ENCODE measurements at places on chromosomes 1 and 21.

DNA sequence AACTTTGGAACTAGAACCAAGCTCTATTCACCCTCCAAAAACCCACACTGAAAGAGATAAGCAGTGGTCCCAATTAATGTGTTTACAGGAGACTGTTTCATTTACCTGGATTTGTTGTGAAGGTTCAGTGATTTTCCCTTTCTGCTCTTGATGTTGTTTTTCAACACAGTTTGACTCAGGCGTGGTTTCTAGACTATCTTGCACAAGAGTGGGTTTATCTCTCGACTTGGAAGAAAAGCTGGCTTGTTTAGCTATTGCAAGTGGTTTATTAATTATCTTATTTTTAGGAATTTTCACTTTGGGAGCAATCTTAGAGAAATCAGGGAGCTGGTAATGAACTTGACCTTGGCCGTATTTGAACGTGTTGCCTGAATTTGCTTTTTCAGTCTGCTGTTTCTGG, 5.3 kb downstream of the AKNAD1 start:
- no peak for DNase-seq

GRCh38 chr1:53420341-53420740, 38.9 kb upstream of the DMRTB1 start:
- no peak for DNase-seq

GRCh38 chr1:162028726-162029125, 5.1 kb upstream of the OLFML2B start:
- no peak for DNase-seq

GRCh38 chr1:110916669-110917306, 43.8 kb downstream of the CD53 start:
- DNase-seq, result no peak

DNA sequence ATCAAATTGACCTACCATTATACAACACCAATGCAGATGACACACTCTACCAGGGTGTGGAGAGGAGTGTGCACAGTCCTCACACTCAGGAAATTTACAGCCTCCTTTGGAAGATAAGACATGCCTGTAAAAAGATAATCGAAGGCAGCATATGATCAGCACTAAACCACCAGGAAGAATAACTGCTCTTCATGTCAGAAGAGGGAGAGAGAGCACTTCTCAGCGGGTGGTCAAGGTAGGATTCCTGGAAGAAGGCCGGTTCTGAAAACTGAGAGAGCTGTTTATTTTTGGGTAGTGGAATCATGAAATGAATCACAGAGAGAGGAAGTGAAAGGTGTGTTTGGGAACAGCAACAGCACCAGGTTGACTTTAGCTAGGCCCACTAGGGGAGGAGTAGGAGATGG, 14.0 kb upstream of the ZNF697 start:
- DNase-seq, result no peak

DNA sequence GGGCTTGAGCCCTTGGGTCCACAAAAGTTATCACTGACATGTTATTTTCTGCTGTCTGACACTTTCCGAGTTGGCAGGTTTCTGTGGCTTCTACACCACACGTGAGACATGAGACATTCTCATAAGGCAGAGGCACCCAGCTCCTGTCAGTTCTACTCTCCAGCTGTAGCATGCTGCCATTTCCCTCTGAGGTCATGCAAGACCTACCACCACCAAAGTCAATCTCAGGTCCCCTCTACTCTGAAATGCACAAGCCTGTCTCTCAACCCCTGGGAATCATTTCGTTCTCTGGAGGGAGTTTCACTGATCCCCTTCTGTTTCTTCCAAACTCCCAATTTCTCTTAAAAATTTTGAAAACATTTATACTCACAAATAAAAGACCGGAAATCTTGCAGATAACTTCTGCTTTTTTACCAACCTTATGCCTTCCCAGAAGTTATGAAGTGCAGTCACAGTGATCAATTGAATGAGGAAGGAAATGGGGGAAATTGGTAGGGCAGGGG, 39.5 kb upstream of the CR2 start:
- no peak for DNase-seq

DNA sequence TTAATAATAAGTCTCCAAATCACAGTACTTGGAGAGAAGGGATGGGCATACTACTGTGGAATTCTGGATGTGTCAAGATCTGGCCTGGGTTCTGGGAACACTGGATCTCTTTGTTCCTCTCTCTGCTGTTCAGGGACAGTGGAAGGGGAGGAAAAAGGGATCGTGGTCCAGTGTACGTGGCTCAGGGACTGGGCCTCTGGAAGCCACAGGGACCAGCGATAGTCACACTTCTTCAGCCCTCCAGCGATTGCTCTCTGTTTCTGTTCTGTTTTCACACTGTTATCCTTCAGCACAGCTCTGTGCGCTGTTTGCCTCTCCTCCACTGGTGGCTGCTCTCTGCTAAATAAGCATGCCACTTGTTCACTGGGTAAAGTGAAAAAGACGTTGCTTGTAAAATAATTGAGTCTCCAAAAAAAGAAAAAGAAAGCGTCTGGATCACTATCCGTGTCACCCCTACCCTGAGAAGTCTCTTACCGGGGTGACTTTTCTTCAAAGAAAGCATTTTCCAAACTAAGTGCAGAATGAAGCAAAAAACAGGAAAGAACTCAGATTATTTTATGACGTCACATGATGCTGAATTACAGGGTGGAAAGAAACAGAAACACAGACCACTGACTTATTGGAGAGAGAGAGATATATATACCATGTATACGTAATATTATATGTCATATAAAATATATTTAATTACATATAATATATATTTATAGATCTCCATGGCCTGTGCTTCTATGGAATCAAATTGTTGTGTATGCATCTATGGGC, 279.4 kb downstream of the RGS7 start:
- no peak for DNase-seq

DNA sequence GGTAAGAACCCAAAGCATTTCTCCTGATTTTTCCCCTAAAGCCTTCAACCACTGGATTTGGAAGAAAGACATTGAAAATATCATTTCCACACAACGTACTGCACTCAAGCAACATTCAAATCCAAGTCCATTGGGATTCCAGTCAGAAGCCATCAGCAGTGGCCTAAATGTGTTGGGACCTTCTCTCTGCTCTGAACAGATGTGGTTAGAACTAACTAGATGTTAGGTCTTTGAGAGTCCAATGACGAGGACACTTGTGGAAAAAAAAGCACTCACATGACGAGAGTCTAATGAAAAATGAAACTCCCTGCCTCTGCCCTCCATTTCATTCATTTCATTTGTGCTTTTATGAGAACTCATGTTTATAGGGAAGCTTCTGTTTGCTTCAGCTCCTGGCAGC, 382.3 kb downstream of the SIPA1L2 start:
- DNase-seq, result no peak

- DNase-seq, result no peak
These were observed 152.3 kb upstream of the SPAG17 start for GRCh38 chr1:118337346-118337745.

DNA sequence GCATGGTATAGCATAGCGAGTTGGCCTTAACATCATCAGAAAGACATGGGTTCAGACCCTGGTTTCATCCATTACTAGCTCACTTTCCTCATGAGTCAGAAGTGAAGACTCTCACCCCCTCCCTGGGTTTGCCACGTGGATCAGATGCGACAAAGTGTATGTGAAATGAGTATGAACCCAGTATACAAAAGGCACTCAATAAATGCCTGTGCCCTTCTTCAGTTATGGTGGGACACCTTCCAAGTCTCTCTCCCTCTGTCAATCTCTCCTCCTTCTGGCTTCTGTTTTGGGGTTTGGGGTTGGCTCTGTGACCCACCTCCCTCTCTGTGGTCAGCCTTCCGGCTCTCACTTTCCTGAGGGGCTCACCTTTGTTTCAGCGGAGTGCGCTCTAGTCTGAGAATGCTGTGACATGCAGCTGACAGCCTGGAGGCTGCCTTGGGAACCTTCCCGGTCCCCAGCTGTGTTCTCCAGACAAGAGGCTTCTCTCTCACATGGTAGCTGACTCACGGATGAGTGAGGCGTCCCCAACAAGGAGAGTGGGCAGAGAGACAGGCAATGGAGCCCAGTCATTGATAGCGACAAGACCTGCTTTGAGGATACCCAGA, 155.0 kb upstream of the EDN2 start:
- DNase-seq, result no peak

DNA sequence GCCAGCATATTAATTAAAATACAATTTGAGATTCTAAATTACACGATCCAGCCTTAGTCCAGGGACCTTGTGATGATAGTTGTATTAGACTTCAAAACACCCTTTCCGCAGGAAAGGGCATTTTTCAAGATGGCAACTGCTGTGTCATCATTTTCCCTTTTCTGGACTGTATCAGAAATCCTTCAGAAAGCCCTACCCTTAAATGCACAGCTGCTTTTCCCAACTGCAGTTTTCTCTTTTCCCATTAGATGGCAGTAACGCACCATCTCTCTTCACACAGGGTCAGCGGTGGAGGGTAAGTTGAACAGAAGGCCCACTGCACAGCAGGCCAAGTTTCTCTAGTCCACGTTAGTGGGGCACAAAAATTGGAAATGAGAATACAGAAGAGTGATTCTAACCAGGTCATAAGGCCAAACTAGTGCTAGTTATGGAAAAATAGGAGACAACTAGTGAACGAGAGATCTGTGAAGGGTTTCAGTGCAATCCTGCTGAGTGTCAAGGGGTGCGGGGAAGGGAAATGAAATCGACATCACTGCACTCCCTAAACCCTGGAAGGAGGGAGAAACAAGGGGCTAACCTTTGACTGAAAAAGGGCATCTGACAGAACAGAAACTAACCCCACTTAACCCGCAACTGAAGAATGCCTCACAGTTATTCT, 22.1 kb upstream of the TDRD10 start:
- DNase-seq, result peak; percentile 69

DNA sequence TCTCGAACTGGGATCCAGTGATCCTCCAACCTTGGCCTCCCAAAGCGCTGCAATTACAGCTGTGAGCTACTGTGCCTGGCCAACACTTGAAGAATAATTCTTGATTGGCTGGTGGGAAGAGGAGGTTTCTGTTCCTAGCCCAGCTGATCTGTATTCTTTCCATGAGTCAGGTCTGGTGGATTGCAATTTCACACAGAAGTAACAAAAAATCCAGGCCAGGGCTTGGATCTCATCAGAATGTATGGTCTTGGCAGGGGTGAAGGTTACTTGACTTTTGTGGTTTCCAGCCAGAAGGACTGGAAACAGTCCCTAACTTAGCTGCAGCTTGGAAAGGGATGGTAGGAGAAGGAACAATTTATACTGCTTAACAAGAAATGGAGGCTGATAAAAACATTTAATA, 5.1 kb upstream of the HP1BP3 start:
- DNase-seq, result no peak

DNA sequence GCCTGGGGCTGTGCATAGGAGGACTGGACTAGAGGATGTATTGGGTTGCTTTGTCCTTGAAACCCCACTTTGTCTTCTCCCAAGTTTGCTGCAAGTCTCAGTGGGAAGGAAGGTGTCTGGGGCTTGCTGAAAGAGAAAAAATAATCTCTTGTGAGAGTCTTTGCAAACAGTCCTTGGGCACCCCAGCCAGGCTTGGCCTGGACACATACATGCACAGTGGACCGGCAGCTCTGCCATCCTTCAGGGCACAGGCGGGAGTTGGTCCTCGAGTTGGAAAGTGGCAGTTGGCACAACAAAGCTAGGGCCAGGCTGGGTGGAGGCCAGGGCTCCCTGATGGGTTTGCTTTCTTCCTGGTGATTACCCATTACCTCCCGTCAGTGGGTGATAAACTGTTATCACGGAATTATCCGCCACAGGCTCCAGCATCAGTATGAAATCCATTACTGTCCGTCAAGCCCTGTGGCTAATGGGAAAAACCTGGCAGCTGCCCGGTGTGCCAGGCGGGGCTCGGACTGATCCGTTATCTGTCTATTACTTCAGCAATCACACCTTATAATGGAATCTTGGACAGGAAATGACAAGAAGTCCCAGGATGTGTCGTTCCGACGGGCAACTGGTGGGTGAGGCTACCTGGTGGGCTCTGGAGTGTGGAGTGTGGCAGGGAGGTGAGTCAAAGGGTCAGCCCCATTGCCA, 265.7 kb downstream of the GRIK3 start:
- DNase-seq, result no peak

DNA sequence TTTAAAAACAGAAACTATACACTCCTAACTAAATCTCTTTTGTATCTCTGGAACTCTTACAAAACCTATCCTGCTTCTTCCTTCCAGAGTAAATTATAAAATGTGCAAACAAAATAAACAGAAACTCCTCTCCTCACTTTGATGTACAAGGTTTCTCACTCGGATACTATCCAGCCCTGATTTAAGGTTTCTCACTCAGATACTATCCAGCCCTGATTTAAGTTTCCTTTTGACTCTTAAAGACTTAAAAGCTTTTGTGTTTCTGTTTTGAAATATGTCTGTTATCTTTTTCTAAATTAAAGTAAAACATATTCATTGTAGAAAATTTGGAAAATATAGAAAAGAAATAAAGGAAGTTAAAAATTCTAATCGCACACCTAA, 132.5 kb downstream of the CRB1 start:
- DNase-seq, result no peak

DNA sequence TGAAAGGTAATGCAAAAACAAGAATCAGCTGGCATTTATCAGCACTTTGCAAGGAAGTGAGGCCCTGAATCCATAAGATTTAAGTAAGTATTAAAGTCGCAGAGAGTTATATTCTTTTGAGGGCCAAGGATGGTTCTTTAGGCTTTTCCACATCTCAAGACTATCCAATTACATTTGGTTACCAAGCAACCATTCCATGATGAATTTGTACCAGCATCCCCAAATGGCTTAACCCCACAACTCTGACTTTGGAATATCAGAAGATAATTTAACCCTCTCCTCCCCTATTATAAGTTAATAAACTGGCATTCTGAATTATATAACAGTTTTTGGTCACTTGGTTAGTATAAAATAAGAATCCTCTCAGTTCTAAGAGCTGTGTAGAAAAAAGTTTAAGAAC, 2.8 kb downstream of the PHTF1 start:
- no peak for DNase-seq

DNA sequence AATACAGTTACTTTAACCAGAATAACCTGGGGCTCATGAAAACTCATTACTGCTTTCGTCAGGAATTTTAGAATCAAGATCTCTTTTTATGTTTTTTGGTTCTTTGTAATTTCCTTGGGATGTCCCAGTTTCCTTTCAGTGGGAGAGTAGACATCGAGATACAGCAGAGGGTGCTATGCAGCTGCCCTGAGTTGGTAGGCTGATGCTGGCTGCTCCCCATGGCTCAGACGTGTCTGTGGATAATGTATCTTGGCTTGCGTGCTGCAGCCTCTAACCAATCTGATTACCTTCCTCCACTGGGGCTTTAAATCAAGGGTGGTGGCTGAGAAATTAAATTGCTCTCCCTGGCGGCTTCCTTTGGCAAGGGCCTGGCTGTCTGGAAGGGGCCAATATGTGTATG, 253.7 kb downstream of the CACNA1E start:
- no peak for DNase-seq
